Activated naive CD4-positive, alpha-beta T cell (primary cell): ENCODE measurements at places on chromosomes 7 and 10.

GRCh38 chr7:71272509-71273490 is 140.9 kb downstream of the GALNT17 start:
- DNase-seq, result no peak

GRCh38 chr7:75567948-75568595 is 76.0 kb downstream of the SPDYE5 start:
- no peak for DNase-seq

GRCh38 chr10:119480667-119481066 is 61.9 kb downstream of the RGS10 start:
- no peak for DNase-seq

DNA sequence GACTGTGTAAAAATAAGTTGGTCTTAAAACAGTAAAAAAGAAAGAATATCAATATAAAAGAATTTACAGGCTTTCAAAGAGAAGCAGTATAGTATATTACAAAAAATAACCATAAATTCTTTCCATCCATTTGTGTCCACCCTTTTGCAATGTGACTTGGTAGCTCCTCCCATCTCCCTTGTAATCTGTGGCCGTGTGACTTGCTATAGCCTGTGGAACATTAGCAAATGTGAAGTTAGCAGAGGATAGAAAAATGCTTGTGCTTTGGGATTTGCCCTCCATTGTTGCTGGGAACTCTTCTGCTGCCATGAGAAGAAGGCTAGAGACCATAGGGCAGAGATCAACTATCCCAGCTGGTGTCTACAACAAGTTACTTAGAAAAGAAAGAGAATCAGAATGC is 30.2 kb downstream of the KLHL7 start:
- no peak for DNase-seq

- DNase-seq, result no peak
These were observed 129.3 kb downstream of the NRF1 start for GRCh38 chr7:129740574-129741410.

DNA sequence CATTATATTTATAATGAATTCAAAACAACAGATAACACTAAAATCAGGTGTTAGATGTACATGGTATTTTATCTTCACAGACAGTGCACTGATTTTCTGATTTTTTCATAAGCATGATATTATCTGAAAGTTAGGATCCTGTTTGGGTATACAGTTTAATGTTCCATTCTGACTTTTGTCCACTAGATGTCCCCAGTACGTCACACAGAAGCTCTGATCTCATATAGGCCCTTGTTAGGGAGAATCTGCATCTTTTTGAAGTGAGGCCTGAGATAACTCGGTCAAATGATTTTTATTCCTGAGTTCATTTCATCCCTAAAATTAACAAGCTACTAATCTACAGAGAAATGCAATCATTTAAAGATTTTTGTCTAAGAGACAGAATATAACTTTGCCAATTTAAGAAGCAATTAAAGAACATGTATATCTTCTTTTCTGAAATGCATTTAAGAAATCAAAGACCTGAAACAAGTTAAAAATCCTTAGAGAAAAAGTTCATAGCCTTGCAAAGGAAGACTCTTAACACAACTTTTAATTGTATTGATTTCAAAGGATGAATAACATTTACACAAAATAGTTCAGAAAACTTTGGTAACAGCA is 72.0 kb upstream of the TES start:
- DNase-seq, result no peak

- DNase-seq, result no peak
These were observed 25.0 kb downstream of the ABLIM1 start for GRCh38 chr10:114632869-114633715.

- DNase-seq, result no peak
These were observed 79.0 kb downstream of the KIAA1549 start for GRCh38 chr7:138902161-138902560.

DNA sequence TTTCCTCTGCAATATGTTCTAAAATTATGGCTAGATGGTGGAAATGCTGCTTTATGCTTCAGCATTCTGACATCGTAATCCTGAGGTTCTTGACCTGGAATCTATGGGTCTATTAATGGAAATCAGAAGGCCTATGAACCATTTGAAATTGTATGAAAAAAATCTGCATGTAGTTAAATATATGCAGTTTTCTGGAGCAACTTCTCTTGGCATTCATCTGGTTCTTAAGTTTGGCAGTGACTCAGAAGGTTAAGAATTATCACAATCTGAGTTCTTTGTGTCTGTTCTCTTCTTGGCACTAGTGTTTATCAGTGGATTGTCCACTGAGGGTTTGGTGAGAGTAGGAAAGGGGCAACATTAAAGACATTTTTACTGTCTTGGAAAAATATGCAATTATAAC is 71.1 kb upstream of the FZD1 start:
- DNase-seq, result no peak

GRCh38 chr7:1263391-1263951 is 30.8 kb downstream of the UNCX start:
- DNase-seq, result no peak

- DNase-seq, result no peak
These were observed 41.6 kb upstream of the FHIP2A start for GRCh38 chr10:114779803-114780576.

GRCh38 chr10:7789390-7789789 is 1.4 kb downstream of the ATP5F1C start:
- DNase-seq, result no peak

DNA sequence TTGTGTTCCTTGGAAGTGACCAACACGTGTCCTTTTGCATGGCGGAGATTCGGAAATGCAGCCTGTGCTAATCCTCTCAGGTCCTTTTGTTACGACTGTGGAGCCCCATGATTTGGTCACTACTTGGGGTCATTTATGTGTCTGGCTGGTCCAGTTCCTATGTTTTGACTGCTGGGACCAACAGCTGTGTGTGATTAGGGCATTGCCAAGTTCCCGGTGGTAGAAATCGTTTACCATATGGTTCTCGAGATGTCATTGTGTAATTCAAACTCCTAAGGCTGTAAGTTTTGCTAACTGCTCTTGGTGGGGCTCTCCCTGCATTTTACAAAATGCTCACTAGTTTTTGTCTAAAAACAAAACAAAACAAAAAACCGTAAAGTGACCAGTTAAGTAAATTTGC is 62.0 kb downstream of the CCNY start:
- no peak for DNase-seq

DNA sequence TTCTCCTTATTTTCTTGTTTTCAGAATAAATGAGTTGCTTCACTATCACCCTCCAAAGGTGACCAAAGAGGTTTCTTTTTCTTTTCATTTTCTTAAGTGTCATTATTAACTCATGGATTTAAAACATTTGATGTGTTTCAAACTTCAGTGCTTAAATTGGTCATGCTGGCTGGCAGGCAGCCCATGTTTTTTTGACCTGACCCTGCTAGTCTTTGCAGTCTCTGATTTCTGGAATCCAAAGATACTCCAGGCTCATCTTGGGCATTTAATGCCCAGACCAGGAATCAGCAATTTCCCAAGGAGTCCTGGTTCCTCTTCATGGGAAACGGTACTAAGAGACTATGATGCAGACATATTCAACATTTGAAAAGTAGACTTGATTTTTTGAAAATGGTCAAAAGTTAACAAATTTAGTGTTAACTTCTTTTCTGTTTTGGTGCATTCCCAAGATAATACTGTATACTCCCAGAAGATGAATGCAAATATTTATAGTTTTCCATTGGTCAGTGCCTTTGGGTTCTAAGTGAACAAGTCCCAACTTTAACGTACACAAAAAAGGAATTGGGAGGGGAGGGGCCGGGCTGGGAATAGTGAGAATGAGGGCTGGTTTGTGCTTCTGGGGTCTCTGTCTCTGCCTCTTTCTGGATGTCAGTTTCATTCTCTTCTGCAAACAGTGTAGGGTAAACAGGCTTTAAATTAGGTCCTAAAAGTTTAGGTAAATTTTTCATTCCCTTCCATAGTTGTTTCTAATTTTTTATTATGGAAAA is 19.8 kb downstream of the NUB1 start:
- DNase-seq, result no peak

DNA sequence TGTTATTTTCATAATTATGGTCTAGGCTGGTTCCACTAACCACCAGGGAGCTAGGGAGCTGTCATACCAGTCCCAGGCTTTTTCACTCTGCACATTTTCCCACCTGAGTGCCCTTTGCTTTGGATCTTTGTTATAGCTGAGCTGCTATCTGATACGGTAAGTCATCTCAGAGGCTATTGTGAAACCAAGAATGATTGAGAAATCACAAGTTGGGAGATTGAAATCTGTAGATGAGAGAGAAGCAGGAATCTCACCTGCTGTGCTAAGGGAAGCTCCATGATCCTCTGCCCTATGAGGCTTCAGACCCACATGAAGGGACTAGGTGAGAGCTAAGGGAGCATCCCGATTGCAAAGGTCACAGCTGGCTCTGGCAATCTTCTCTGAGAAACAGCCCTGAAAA is 307.8 kb downstream of the REEP3 start:
- DNase-seq, result no peak
